Activated CD4-positive, alpha-beta T cell treated with anti-CD3 and anti-CD28 coated beads, Interleukin-2, amount 10 ng/mL, durations not matched to agents 24 days and 14 days (primary cell): ENCODE measurements at places on chromosomes 4 and X. TPM values are rescaled to one million over a fixed set of nuclear protein-coding genes. Genes with fewer than 3 reads are reported as not detected.

- no peak for DNase-seq
Observed at GRCh38 chr4:24796620-24797019, 1.2 kb downstream of the SOD3 start.

ZGRF1 gene
- 32.4 and 37.0 TPM in 2 replicates for total RNA-seq

DNA sequence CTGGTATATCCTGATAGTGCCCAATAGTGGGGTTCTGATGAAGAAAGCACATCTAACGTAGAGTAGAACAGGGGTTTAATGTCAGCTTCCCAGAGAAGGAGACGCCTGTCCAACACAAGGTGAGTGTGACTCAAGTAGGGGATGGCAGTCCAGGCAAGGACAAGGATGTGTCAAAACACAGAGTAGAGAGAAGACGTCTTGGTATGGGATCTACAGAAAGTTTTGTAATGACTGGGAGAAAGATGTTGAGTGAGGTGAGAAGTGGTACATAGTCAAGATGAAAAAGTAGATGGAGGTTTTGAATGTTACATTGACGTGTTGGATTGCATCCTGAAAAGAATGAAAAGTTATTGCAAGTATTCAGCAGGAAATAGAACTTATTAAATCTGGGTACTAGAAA lies 124.4 kb downstream of the TMA16 start:
- no peak for DNase-seq

POLN gene
- total RNA-seq, result 1.9 and 2.3 TPM in 2 replicates

GRCh38 chrX:20019672-20020365 lies 29.0 kb upstream of the BCLAF3 start:
- DNase-seq, result no peak

GNRHR gene
- not detected in 2 replicates for total RNA-seq

DNA sequence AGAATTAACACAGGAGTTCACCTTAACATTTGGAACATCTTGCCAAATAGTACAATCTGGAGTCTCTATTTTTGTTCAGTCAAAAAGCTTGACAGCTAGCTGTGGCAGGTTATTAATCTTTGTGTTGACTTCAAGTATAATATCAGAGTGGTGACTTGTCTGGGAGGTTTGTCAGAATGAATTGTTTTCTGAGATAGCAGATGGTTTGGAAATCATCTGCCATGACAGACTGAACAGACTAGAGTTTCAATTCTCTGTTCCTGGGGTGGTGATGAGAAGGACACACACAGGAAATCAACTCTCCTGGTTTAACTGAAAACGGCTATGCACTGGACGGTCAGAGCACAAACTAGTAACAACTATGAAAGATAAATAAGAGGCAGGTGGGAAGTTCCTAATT lies 203.3 kb upstream of the EMCN start:
- DNase-seq, result no peak

DNA sequence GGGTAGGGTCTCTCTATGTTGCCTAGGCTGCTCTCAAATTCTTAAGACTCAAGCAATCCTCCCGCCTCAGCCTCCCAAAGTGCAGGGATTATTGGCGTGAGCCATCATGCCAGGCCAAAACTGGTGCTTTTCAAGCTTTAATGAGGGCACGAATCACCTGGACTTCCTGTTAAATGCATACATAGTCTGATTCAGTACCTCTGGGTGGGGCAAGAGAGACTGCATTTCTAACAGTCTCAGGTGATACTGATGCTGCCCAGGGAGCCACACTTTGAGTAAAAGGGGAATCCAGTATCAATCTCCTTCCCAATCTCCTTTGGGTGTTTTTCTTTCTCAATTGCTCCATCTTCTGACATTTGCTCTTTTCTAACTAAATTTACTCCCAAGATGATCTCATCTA lies 96.5 kb downstream of the SH3RF1 start:
- no peak for DNase-seq

GRCh38 chr4:21900211-21900610 lies 48.4 kb downstream of the KCNIP4 start:
- DNase-seq, result no peak

DNA sequence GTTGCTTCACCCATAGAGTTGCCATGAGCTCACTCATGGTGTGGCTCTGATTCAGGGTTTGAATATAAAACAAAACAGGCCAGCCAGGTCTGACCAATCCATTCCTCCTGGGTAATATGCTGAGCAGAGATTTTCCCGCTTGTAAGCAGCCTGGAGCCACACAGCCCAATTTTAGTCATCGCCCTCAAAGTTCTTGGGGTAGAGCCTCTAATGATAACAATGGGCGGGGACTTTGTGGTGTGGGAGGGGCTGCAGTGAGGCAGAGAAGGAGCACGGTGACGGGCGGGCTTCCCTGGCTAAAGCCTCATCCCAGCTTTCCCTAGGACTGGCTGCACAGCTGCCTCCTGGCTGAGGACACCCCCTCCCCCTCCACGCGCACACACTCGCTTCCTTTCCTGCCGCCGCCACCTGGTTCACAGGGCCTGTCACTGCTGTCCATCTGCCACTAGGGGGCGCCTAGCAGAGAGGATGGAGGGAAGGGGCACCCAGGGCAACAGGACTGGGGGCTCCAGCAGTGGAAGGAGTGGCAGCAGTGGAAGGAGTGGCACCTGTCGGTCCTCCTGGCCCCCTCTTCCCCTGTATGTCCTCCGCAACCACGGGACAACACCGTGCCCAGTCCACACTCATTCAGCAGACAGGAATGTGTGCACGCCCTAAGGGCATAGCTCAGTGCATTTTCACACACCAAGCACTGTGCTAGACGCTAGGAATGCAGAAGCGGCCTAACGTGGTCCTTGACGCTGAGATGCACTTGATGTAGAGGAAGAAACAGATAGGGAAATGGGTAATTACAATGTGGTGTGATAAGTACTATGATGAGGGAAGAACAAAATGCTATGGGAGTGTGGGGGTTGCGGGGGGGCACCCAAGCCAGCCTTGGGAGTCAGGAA lies 26.8 kb downstream of the PRPS1 start:
- DNase-seq, result peak; percentile 89

TMPRSS11F gene
- not detected in 2 replicates for total RNA-seq

- DNase-seq, result no peak
Observed at GRCh38 chr4:110412354-110413065, 63.4 kb upstream of the ENPEP start.

RASGEF1B gene
- total RNA-seq, result 3.9 and 5.5 TPM in 2 replicates

DNA sequence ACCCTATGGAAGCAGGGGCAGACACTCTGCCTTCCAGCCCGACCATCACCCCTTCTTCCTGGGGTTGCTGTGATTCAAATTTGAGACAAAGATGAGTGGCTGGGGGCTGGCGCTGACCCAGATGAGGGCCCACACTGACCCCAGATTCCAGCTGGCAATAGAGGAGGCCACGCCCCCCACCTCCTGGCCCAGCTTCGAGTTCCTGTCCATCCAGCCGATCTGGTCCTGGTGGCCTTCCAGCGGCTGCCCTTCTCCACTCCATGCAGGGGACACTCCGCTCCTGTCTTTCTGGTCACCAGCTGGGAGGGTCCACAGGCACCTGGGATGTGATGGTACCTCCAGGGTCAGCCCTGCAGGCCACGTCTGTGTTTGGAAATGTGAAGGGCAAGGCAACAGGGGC lies 98.5 kb upstream of the PSAPL1 start:
- DNase-seq, result no peak

- no peak for DNase-seq
Observed at GRCh38 chr4:8756816-8757215, 114.8 kb downstream of the HMX1 start.

DNA sequence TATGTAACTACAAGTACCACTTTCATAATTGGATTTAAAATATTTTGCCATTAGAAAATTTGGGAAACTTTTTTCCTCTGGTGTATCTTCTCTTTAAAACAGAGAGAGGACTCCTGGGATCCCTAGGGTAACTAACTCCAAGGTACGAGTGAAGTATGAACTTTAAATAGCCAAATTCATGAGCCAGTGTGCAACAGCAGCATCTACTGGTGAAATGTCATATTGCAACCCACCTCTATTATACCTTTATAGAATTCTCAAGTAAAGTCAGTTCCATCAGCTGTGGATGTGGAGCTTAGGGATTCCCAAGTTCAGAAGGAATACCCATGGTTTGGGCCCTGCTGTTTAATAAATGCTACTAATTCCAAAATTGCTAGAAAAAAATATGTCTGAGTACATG lies 282.7 kb upstream of the TAPT1 start:
- DNase-seq, result no peak

POLA1 gene
- total RNA-seq, result 41.3 and 42.6 TPM in 2 replicates

JADE3 gene
- 1.5 and 1.6 TPM in 2 replicates for total RNA-seq

DNA sequence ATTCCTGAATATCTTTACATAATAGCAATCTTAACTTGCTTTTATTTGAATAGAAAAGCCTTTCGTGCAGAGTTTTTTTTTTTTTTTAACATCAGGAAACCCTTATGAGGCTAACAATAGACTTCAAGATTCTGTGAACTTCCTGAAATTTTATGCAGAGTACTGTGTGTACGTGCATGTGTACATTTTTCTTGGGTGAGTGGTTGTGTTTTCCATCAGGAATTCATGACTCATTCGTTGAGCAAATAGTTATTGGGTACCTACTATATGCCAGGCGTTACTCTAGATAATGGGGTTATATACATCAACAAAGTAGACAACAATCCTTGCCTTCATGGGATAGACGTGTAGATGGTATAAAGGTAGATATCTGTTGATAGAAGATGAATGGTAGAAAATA lies 59.1 kb downstream of the MRPL1 start:
- DNase-seq, result no peak

NAT8L gene
- 7.3 and 7.7 TPM in 2 replicates for total RNA-seq

DNA sequence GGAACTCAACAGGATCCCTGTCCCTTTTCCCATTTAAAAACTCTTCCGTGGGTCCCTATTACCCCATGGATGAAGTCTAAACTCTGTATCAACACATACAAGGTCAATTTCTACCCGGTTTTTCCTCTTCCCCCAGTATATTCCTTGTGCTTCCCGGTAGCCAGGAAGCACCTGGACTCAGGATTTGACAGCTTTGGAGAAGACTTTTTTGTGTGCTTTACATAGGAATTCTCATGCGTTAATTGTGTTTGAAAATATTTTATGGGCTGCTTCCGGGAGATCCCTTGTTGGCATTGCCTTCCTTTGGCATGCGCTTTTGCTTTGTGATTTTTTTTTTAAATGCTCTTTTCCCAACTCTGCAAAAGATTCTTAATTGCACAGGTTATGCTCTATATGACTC lies 7.2 kb downstream of the SMS start:
- no peak for DNase-seq

PSMD10 gene
- total RNA-seq, result 45.2 and 54.8 TPM in 2 replicates
